Uterus (tissue), 4 donors: ENCODE measurements at places on chromosomes 3 and 15. TPM values are rescaled to one million over a fixed set of nuclear protein-coding genes. Genes with fewer than 3 reads are reported as not detected.

DNA sequence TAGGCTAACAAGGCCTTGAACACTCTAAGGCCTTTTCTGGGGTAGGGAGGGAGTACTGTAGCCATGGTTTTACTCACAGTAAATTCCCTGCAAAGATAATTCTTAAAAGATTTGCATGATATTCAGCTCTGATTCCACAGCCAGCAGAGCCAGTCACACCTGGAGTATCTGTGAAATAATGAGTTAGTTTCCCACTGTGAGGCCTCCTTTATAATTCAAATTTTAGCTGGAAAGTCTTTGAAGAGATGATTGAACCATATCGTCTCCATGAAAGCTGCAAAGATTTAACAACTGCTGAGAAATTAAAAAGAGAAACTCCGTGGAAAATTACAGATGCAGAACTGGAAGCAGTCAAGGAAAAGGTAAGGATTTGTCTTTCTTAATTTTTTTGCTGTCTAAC is 32.3 kb upstream of the DUT start:
- DNase-seq: no peak

The NTRK3 gene
- 41.2 TPM for total RNA-seq

The HGD gene
- total RNA-seq: 0.98 TPM

DNA sequence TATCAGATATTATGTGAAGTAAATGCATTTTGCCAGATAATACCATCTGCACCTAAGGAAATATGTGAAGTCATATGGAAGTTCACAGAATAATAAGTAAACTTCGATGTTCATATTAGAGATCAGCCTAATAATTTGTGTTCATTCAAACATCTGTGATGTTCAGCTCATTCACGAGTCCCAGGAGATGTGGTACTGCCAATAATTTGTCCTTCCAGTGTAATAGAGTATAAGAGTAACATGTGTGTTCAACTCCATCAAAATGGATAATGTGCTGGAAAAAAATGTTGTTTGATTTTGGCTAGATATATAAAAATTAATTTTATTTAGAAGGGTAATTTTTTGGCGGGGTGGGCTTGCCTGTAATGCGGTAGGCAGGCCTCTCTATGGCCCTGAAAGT is 75.4 kb upstream of the ARL6 start:
- no peak for DNase-seq

The GABRR3 gene
- not detected for total RNA-seq

DNA sequence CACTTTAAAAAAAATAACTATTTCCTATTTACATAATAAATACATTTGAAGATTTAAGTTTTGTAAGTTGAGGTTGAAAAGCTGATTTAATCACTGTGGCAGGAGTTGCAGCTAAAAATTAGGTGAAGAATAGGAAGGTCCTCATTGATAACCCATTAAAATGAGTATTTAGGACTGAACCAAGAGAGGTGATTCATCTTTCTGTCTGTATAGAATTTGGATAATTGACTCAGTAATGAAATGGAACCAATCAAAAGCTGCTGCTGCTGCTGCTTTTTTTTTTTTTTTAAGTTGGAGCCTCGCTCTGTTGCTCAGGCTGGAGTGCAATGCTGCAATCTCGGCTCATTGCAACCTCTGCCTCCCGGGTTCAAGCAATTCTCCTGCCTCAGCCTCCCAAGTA is 190.5 kb downstream of the KLHL25 start:
- no peak for DNase-seq

GRCh38 chr3:151168269-151169094 is 34.5 kb downstream of the GPR171 start:
- peak; percentile 54 for DNase-seq

DNA sequence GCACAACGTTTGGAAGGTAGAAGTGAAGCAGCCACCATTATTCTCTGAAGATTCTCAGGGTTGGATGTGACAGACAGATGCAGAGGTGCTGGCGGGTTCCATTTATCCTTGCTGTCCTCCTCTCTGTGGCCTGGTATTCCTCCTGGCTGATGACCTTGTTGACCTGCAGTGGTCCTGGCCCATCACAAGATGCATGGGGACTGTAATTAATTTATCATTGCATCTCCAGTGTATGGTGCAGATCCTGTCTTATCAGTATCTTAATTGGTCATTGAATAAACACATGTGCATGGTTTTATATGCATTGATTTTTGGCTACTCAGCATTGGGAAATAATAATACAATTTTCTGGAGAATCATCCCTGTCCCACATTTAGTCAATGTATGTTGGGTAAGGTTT is 259.4 kb upstream of the LRRFIP2 start:
- no peak for DNase-seq

- DNase-seq: no peak
Observed at GRCh38 chr3:131561511-131561910, 58.7 kb upstream of the MRPL3 start.

The TRPM1 gene
- not detected for total RNA-seq

DNA sequence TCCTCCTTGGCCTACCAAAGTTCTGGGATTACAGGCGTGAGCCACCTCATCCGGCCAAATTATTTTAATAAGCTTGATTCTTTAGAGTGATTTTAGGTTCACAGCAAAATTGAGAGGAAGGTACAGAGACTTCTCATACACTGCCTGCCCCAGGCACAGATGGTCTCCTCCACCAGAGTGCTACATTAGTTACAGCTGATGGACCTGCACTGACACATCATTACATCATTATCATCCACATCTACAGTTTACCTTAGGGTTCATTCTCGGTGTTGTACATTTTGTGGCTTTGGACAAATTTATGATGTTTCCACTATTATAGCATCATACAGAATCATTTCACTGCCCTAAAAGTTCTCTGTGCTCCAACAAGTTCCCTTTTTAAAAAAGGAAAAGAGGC is 4.4 kb upstream of the VPS8 start:
- DNase-seq: no peak

DNA sequence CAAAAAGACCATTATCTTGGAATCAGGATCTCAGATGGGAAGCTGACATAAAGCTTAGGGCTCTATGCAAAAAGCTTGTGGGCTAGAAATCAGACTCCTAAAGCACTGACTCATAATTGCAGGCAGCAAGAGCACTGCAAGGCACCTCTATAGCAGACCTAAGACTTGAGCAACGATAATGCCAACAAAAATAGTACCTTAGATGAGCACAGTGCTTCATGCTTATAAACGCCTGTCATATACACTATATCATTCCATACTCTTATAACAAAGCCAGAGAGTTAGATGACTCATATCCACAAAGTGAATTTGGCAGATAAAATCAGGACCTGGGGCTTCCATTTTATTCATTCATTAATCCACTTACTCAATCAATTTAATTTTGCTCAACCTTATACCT is 560.8 kb downstream of the MCTP2 start:
- DNase-seq: no peak

- no peak for DNase-seq
Observed at GRCh38 chr3:48519277-48519643, 15.3 kb upstream of the SHISA5 start.

GRCh38 chr3:32146746-32147211 is 40.4 kb downstream of the GPD1L start:
- DNase-seq: no peak

GRCh38 chr15:47669221-47669620 is 48.1 kb upstream of the SEMA6D start:
- no peak for DNase-seq

GRCh38 chr3:72446218-72447058 is 401.8 kb downstream of the SHQ1 start:
- DNase-seq: no peak

DNA sequence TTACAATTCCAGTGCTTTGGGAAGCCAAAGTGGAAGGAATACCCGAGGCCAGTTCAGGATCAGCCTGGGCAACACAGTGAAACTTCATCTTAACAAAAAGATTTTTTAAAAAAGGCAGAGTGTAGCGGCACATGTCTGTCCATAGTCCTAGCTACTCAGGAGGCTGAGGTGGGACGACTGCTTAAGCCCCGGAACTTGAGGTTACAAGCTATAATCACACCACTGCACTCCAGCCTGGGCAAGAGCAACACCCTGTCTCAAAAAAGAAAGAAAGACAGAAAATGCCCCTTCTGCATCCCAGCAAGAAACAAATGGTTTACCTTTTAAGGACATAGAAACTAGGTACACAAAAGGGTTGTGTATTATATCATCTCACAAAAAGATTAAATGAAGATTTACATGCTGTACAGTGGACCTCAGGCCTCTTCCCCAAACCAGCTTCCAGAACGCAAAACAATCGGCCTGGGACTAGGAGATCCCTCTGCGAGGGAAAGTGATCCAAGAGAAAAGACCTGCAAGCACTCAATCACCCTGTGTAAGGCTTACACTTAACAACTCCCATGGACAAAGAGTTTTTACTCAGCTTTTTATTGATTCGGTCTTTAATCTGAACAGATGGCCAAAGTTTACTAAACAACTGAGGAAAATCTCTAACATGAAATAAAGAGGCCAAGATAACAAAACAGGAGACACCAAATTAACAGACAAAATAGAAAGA is 21.2 kb downstream of the TFDP2 start:
- DNase-seq: no peak

The TRIM42 gene
- total RNA-seq: not detected

DNA sequence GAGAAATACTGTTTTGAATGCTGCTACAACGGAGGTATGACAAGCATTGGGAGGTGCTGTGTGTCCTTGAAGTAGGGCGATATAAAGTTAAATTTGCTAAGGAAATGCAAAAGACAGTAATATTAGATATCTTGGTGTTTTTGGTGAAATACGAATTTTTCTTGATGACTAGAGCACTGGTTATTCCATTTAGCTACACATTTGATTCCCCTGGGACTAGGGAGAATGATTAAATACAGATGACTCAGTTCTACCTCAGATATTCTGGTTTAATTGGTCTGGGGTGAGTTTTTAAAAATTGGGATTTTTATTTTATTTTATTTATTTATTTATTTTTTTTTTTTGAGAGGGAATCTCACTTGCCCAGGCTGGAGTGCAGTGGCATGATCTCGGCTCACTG is 18.7 kb upstream of the GADL1 start:
- DNase-seq: no peak

GRCh38 chr3:125107861-125108567 is 52.2 kb upstream of the HEG1 start:
- DNase-seq: no peak

The PODXL2 gene
- total RNA-seq: 1.5 TPM

The PRRT3 gene
- total RNA-seq: 0.51 TPM

The ADPRH gene
- total RNA-seq: 14.7 TPM

The ZCWPW2 gene
- not detected for total RNA-seq

The DNAH12 gene
- 0.30 TPM for total RNA-seq

GRCh38 chr15:90500171-90500570 is 29.6 kb upstream of the CRTC3 start:
- no peak for DNase-seq

DNA sequence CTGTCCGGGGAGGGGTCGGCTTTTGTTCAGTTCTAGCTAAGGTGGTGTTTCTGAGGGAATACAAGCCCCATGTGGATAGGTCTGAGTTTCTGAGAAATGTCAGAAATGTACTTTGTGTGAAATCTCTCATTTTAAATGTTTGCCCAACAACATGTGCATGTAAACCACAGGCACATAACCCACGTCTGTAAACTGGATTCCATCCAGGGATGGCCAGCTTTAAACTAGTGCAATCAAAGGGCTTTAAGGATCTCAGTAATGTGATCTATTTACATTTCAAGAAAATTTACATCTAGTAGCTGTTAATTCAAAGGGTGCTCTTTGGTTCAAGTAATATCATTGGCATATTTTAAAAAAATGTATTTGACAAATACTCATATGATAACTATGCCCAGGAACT is 52.0 kb downstream of the POLR2M start:
- DNase-seq: no peak

The CCDC33 gene
- 1.5 TPM for total RNA-seq

The SLCO2A1 gene
- total RNA-seq: 3.0 TPM

- DNase-seq: peak; percentile 91
Observed at GRCh38 chr3:187748050-187748481, 2.8 kb upstream of the BCL6 start.

- no peak for DNase-seq
Observed at GRCh38 chr15:29570948-29571791, 251.1 kb downstream of the TJP1 start.

The PATL2 gene
- total RNA-seq: not detected

GRCh38 chr3:184078851-184079250 is 18.0 kb upstream of the HTR3E start:
- DNase-seq: no peak

DNA sequence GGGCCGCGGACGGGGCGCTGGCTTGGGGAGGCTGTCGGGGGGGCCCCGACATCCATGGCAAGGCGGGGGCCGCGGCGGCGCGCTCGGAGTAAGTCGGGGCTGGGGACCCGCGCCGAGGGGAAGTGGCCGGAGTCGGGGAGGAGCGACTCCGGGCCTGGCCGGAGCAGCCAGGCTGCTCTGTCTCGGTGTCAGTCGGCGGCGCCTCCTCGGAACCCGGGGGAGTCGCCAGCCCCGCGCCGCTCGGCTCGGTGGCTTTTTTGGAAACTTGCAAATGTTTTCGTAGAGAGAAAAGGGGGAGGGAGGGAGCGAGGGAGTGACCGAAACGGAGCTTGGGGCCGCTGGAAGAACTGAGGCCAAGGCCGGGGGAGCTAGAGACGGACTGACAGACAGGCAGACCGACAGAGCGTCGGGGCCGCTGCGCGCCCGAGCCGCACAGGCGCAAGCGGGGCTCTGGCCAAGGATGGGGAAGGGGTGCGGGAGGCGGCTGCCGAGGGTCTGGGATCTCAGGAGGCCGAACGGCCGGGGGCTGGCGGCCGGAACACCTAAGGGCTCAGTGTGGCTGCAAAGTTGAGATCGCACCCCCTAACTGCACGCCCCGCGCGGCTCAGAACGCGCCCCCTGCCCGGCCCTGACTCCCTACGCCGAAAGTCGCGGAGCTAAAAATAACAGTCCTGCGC is 5.0 kb downstream of the PTH1R start:
- peak; percentile 57 for DNase-seq

DNA sequence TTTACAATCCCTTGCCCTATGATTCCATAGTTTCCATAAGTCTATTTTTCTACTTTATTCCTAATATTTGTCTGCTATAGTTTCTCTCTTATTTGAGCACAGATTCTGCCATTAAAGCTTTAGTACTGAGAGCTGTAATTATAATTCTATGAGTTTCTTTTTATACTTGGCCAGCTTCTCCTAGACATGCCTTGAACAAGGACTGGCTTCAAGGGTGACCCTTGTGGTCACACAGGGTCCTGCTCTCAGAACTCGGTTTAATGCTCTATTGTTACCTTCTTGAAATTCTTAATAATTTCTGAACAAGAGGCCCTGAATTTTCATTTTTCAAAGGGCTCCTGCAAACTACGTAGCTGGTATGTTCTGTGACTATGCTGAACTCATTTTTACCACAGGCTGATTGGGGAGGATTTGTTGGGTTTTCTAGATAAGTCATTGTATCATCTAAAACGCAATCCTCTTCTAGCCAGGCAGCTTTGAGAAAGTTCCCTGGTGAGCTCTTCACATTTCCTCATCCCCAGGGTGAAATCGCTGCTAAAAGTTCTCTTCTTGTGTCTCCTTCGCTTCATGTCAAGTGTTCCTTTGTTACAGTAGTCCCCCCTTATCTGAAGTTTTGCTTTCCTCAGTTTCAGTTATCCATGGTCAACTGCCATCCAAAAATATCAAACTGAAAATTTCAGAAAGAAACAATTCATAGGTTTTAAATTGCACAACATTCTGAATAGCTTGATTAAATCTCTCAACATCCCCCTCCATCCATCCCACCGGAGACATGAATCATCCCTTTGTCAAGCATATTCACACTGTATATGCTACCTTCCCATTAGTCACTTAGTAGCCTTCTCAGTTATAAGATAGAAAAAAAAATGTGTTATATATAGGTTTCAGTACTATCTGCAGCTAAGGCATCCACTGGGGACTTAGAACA is 12.6 kb upstream of the PLCL2 start:
- no peak for DNase-seq
